ENCODE measurements at places on chromosomes 2 and 18.

DNA sequence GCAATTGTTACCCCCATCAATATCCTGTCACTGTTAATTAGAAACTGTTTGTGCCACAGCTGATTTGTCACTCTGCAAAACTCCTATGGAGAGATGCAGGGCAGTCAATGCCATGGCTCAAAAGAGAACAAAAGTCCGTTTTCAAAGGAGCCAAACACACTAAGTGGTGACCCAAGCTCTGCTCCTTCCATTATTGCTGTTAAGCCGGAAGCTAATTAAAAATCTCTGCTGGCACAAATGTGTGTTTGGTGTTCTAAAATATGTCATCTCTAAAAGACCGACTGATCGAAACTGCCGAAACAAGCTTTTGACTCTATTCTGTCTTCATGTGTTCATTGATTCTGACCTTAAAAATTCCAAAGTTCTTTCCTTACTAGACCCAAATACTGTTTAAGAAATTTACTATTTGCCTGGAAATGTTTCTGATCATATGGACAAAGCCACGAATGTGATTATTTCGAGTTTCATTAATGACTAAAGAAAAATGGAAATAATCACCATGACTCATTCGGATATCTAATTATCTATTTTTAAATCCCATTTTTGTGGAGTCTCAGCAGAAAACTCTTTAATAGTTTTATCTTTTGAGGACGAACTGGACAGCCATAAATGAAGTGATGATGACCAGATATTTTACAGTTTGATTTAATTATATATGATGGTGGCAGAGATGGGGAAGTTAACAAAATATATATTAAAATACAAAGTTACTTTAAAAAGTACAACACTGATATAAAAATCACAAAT, 287.6 kb downstream of the SOCS6 start:
- DNase-seq: no peak

DNA sequence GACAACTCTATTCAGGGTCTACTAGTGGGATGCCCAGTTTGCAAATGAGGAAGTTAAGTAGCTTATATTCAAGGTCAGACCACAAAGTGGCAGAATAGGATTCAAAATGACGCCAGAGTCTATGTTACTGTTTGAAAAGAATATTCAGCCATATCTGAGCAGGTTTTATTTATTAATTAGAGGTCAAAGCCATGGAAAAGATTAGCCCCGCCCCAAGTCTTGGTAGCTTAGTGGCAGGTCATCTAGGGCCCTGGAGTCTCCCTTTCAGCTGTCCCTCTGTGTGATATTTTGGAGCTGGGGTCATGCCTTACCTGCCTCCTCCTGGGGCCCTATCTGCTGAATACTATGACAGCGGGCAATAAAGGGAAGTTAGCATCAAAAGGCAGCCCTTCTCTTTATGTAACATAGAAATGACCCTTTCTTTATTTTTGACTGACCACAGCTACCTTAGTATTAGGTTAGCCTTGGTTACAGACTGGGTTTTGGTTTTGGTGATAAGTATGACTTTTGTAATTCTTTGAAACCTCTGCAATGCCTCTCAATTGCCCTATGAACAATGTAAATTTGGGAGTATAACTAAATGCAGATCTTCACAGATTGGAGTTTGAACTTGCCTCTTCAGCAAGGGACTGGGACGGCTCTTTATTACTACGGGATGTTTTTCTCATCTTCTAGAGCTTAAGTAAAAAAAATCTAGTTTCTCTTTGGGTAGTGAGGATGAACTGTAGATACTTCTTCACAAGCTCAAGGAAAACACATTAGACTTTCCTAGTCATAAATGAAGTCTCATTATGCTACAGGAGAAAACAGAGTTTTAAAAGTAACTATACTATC, 153.0 kb upstream of the ITGA4 start:
- no peak for DNase-seq

DNA sequence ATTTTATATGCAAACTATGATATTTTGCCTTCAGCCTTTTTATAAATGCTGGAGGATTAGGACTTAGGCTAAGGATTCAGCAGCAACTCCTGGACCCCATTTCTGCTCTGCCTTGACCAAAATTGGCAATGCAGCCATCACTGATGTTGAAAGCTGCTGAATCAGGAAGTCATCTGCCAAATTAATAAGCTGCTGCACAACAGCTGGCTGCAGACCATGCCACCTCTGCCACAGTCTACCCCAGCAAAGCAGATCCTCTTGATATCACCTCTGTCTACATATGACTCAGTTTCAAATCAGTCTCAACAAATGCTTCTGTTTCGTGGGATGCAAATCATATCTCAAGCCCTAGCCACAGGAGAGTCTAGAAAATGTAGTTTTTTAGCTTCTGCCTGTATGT, 7.1 kb upstream of the SOS1 start:
- DNase-seq: peak; percentile 30

- no peak for DNase-seq
Observed at GRCh38 chr18:45275367-45276113, 339.7 kb upstream of the SLC14A2 start.

- peak; percentile 26 for DNase-seq
Observed at GRCh38 chr2:191617575-191617974, 60.4 kb upstream of the NABP1 start.

- no peak for DNase-seq
Observed at GRCh38 chr2:158889135-158889853, 79.1 kb upstream of the TANC1 start.

- DNase-seq: no peak
Observed at GRCh38 chr2:100924520-100925451, 77.3 kb upstream of the RPL31 start.

DNA sequence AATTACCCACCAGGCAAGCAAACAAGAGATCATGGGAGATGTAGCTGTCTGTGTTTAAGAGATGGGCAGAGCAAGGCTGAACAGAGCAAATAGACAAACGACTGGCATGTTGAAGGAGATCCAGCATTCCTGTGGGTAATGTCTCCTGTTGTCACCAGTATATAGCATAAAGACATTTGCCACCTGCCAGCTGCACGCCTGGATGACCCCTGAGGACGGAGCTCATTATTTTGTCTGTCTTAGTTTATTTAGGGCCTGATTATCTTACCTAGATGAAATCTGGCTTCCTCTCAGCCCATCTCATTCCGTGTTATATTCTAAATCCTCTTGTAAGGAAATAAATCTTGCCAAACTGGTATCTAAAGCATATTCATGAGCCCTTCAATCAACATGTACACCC, 510.3 kb upstream of the LINC00305 start:
- DNase-seq: no peak

- DNase-seq: no peak
Observed at GRCh38 chr2:236168110-236169080, at the start of gene GBX2. Gene GBX2, minus strand, starts transcription at chr2:236168386. Its CDS starts 415 bp downstream, at chr2:236167971.

DNA sequence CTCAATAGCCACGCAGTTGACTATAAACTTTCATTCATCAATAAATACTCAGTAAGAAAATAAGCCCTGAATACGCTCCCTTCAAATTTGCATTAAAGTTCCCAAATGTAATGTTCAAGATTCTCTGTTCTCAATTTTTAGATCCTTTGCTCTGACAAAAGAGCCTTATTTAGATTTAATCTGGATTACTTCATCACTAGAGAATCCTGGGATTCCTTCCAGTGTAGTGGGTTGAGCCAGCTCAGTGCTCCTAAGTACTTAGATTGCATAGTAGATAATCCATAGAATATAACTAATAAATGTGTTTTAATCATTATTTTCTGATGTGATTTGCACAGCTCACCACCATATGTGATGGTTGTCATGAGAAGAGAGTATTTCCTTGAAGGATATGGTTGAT, 1286.2 kb downstream of the SUCLG1 start:
- DNase-seq: no peak

- DNase-seq: no peak
Observed at GRCh38 chr2:195648787-195649186, 8.2 kb upstream of the SLC39A10 start.

DNA sequence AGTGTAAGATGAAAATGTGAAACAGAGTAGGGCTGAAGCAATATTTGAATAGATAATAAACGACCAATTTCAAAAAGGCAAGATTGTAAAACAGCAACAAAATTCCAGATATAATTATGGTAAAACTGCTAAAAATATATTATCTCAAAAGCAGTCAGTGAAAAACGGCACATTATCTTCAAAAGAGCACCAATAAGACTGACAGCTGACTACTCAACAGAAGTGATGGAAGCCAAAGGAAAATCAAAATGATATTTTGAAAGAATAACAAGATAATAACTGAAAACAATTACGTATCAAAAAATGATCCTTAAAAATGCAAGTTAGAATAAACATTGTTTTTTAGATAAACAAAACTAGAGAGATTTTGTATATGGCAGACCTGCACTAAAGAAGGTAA, 920.6 kb upstream of the FAM98A start:
- no peak for DNase-seq

DNA sequence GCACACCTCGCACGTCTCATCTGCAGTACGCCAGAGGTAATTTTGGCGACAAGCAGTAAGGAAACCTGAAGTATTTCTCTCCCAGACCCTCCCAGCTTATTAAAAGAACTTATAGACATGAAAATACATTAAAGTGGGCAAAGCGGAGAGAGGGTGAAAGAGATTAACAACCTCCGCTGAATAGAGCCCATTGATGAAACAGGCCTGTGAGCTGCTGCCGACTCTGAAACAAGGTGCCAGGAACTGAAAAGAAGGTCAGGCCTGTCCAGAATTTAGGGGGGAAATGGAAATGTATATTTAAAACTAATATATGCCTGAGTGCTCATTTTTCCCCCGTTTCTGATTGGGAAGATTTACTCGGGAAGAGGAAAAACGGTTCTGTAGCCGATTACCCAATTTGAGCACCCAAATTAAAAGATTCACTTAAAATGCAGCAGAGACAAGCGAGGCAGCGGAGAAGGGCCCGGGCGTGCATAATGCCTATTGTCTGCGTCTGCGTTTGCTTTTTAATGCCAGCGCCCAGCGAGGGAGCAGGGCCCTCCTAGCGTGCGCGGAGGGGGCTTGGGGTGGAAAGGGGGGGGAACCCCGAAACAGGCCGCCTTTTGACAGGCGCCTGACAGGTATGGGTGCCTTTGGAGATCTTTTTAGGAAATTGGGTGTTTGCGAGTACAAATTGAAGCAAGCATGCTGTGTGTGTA, 316.2 kb downstream of the GBX2 start:
- DNase-seq: no peak

- no peak for DNase-seq
Observed at GRCh38 chr2:66565291-66565690, 130.4 kb downstream of the MEIS1 start.
